ENCODE measurements at places on chromosomes 2 and 18.

- DNase-seq = no peak
These were observed 9.1 kb downstream of the MFSD6 start for GRCh38 chr2:190417045-190417842.

DNA sequence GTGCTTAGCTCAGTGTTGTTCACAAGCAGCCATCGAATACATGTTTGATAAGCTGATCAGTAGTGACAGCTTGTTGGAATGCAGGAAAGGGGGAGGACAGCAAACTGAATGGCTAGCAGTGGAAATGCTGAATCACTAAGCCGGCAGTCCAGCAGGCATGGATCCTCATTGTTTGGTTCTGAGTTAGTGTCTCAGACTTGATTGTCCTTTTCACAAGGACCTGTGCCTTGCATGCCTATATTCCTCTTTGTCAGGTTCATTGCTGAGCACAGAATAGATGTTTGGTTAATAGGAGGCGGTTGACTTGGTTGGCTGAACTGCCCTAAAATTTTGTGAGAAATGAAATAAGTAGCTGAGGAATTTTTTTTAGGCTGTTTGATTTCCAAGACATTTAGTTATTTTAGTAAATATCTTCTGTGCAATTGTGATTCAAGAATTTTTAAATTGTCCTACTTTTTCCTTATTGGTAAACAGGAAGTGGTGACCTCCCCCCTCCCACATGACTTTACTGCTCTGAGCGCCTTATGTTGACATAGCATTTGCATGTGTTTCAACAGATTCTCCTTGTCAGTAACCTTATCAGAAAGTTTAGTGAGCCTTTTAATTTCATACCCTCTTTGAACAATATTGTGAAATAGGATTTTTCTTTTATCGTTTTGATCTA is 21.4 kb upstream of the STON1 start:
- peak; percentile 76 for DNase-seq

GRCh38 chr2:234710587-234710986 is 213.7 kb upstream of the ARL4C start:
- DNase-seq = no peak

DNA sequence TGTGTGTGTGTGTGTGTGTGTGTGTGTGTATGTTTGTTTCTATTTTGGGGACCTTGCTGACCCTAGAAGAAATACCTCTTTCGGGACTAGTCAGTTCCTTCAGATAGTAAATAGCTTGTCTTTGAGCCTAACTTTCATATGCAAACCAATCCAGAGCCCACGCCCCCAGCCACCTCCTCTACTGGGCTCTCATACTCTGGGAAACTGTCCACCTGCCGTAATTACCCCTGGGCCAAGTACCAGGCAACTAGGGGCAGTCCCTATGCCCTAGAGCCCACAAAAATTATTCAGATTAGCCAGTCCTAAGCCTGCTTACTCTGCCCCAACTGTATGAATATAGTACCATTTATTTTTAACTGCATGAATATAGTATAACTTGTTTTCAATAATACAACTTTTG is 970.4 kb downstream of the EPHA4 start:
- no peak for DNase-seq

DNA sequence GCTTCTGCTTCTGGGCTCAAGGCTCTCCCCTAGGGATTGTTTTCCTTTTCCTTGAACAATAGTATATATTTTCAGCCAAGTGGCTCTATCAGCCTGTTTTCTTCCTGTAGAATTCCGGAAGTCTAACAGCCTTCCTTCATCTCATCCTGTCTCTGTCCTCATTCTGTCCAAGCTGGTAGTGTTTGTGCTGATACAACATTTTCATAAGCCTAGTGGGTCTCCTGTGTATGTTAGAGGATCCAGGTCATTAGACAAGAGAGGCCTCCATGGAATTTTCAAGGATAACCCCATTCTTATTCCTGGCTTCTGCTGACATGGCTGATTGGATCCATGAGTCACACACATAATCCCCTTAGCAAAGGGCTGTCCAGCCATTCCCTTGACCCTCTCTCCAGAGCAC is 467.6 kb downstream of the PTPRM start:
- no peak for DNase-seq

DNA sequence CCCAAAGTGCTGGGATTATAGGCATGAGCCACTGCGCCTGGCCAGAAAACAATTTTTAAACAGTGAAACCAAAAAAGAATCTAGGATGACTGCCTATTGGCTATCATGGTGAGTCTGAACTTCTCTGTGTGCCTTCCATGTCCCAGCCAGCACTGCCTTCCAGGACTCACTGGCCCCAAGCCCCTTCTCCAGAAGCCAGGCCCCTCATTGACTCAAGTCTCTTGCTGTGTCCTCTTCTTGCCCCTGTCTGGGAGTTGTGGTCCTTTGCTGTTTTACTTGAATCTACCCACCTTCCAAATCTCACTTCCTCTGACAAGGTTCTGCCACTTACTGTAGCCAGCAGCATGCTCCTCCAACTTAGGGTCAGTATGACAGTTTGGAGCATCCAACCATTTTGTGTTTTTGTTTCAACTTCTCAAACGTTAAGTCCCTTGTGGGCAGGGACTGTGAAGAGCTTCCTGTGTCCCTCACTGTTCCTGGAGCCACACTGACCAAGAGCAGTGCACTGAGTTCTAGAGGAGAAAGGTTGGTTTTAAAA is 41.7 kb downstream of the ST3GAL5 start:
- DNase-seq = no peak

GRCh38 chr2:43085505-43085904 is 140.9 kb downstream of the ZFP36L2 start:
- DNase-seq = no peak

DNA sequence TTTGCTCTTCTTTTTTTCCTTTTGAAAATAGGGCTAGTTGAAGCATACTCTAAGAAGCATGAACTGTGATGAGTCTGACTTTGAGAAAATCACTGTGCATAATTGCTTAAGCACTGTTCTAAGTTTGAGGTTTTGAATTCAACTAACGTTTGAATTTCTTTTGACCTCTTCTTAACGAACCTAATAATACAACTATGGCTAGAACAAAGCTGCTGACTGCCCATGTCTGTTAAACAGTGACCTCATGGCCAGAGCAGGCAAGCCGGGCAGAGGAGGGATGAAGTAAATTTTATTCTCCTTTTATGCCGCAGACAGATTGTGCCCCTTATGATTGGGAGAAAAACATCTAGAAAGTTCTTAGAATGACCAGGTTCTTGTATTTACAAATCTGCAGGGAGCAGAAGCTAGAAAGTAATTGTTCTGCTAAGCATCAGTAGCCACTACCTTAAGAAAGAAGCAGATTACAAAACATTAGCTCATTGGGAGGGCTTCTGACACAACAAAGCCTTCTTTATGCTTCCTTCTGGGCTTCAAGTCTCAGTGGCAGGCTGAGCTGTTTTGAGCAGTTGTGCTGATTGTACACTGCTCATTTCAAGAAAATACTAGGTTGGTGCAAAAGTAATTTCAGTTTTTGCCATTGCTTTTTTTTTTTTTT is 97.8 kb upstream of the RASGRP3 start:
- DNase-seq = no peak

GRCh38 chr2:100422320-100423055 is 5.0 kb upstream of the CHST10 start:
- DNase-seq = peak; percentile 67

DNA sequence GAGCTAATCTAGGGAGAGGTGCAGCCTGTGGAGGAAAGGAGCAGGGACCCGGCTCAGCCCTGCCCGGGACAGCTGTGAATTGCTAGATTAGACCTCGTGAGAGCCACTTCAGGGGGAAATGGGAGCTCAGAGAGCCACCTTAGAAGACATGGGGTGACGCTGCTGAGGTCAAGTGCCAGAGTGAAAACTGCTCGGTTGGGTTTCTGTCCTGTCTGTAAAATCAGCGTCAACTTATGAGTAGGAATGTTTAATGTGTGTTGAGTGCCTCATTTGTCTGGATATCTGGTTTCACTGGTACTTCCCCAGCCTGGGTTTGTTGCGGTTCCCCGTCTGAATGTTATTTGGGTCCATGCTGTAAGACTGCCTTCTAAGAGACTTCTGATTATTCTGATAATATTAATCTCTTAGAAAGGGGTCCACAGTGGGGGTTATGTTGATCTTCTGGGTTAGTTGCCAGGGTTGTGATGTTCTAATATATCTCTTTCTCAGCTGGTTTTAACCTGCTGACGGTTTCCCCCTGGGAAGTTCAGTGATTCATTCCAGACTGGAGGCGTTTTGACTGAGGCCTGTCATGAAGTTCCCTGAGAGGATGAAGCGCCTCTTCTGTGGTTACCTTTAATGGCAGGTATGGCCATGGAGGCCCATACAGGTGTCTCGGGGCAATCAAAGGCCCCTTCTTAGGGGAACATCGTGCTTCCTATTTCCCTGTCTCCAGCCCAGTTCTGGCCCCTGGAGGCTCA is 175.9 kb downstream of the SH3RF3 start:
- no peak for DNase-seq

GRCh38 chr2:163756588-163756987 is 20.8 kb upstream of the FIGN start:
- no peak for DNase-seq

- no peak for DNase-seq
These were observed 205.5 kb downstream of the SMAD7 start for GRCh38 chr18:48745293-48745692.

- peak; percentile 14 for DNase-seq
These were observed 176.9 kb downstream of the PARD3B start for GRCh38 chr2:204722207-204722606.

DNA sequence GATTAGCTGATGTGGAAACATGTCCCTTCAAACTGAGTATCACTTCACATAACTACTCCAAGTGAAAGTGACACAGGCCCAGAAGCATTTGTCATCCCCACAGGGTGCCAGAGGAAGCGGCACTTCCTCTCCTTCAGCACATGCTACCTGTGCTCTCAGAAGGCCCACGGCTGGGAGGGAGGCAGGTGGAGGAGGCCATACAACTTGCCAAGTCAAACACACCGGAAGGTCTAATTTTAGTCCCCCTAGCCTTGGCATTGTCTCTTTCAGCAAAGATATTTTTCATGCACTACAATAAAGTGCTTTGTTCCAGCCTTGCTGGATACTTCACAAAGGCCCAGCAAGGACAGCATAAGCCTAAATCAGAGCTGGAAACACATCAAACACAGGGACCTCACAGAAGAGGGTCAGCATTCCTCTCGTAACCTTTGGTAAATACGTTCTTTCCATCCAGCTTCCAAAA is 38.0 kb downstream of the VSNL1 start:
- DNase-seq = no peak

DNA sequence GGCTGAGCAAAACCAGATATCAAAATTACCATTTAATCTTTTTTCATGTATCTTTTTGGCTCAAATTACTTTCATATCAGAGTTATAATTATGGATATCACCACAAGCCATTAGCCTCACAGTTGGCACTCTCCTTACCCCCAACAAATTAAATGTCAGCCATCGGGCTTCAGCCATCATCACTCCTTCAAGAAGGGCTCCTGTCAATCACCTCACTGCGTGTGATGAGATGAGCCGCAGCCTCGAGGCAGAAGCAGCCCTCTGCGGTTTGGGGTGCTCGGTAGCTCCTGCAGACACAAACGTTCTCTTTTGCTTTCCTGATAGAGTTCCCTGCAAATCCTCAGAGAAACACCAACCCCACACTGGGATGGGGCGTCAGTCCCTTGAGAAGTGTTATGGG is 94.1 kb downstream of the DNER start:
- DNase-seq = no peak

Measured in AG08395 (cell line).